SJCRH30 (cell line): ENCODE measurements at places on chromosomes 1 and 21.

DNA sequence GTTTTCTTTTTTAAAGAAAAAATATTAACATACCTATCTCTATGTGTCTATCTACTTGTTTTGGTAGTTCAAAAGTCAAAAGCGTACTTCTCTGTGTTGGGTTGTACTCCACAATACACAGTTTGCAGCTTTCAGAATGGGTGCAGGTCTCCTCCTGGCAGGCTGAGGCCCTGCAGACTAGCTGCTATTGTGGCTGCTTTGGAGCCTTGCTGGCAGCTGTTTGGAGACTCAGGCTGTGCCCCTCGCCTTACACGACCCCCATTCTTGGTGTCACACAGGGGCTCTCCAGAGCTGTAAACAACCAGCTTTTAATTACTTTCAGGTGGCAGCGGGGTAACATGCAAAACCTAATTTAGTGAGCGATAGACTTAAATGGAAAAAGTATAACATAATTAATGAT lies 160.4 kb downstream of the DSCAM start:
- no peak for DNase-seq

DNA sequence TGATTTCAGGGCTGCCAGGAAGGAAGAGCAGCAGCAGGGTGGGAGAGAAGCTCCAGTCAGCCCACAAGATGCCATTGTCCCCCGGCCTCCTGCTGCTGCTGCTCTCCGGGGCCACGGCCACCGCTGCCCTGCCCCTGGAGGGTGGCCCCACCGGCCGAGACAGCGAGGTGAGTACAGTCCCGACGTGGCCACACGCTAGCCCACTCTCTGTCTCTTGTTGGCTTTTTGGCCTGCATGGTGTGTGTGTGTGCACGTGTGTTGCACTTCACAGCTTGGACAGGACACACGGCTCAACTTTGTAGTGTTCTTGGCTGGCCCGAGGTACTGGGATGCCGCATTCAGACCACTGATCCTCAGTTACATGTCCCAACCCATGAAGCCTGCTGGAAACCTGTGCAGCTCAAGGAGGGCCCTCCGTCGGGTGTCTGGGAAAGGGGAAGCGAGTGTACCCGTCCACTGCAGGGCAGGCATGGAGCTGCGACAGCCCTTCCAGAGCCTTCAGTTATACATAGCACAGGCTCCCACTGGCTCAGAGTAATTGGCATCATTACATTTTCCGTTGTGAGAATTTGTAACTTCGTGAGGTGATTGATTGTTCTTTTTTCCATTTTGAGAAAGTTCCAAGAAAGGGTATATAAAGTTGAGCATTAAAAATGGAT lies 454 bp downstream of the CORT start:
- DNase-seq: no peak

DNA sequence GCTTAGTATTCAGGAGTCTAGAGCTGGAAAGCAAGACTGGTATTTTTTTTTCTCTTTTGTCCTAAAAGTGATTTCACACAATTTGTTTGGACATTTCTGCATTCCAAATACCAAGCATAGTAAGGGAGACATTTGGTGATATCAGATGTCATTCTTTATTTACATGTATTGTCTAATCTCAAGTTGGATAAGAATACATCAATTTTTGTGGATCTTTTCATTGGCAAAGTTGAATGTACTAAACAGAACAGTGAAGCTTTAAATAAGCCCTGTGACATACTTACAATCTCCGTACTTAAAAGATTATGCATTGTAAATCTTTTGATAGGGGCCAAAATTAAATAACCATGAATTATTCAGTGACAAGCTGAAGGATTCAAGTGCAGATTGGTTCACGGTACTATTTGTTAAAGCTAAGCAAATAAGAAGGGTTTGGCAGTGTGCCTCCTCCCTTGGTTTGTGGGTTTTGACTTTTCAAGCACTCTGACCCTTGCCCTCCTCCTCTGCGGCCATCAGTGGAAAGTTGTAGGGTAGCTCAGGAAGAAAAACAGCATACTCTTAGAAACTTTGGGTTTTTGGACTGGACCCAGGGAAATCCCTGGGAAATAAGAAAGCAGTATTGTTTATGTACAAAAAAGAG lies 663.7 kb downstream of the ADGRL2 start:
- DNase-seq: peak; percentile 93

- no peak for DNase-seq
These were observed 31.5 kb downstream of the RIMS3 start for GRCh38 chr1:40633931-40634376.

- no peak for DNase-seq
These were observed 5.7 kb downstream of the IL23R start for GRCh38 chr1:67171978-67172377.

DNA sequence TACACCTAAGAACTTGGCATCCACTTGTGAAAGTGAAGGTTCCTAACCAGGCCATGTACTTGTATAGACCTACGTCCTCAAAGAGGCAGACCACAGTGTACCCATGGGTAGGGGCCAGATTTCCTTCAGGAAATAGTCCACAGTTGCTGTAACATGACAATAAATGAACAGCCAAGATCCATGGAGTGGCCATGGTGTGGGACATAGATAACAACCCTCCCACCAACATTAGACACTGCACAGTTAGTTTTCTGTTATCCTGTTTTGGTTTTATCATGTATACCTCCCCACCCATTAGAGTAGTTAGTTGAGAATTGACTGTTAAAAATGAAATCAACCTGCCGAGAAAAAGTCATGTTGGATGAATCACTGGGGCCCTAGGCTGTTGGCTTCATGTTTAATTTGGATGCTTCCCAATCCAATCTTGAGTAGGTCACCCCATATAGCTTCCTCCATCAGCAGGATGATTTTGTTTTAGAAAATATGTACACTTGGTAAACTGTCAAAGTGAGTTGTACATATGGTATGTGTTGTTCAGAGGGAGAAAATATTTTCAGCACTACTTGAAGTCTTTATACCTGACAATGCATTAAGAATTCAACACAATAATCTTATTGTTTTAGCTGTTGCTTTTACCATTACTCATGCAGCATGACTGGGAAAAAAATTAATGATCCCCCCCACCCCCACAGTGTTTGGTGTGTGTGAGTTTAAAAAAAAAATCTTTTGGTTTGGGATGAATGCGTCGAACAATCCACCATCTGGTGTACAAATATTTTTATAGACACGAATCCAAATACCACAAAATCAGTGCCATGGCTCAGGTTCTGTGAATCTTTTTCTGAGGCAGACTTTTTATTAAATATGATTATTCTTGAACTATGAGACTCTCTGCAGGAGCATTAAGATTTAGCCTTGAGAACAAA lies 88.3 kb upstream of the ARHGAP29 start:
- DNase-seq: peak; percentile 29

DNA sequence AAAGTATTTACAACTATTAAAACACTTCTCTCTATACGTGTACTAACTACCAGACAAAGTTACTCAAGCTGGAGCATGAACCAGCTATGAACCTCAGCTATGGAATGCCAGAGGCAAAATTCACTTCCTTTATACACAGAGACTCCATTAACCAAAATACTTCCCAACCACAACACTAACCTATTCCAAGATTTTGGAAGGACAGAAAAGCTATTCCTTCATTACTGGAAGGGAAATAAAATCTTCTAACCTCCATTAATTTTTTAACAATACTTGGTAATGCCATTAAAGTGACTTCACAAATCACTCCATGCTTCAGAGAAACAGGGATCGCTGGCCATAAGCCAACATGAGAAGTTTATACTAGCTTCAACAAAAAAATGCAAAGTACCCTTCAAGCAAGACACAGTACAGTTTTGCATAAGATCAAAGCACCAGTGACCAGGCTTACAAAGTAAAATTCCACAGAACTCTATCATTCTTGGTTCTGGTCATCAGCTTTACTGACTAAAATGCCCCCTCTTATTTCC lies 58.0 kb downstream of the PUM1 start:
- no peak for DNase-seq

GRCh38 chr1:115281143-115281542 lies 56.9 kb downstream of the NGF start:
- DNase-seq: no peak

GRCh38 chr1:192609110-192610079 lies 26.6 kb upstream of the RGS13 start:
- no peak for DNase-seq

DNA sequence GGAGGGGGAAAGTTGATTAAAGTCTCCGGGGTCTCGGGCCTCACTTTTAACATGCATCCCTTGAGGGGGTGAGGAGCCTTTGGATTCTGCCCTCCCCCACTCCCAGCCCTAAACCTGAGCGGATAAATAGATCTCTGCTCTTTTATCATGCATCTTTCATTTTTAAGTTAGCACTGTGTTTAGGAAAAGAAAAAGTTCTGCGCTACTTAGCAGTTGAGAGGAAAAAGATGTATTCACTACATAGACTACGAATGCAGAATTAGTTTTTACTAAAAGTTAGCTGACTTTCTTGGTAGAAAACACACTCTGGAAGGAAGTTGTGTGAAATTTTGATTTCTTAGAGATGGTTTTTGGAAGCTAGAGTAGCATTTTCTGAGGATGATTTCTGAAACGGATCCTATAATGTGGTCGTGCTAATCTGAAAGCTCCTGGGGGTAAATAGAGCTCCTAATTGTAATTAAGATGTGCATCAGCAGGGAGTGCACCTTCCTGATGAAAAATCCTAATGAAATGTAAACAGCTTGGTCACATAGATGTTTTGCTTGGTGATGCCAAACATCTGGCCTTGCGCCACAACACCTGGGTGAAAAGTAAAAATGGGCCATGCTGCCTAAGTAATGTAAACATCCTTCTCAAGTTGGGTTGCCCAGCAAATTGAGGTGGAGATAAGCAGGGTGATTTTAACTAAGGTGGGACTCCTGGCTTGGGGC lies 1.8 kb downstream of the ROR1 start:
- no peak for DNase-seq

- DNase-seq: no peak
These were observed 117.1 kb upstream of the DUSP10 start for GRCh38 chr1:221858818-221859611.

DNA sequence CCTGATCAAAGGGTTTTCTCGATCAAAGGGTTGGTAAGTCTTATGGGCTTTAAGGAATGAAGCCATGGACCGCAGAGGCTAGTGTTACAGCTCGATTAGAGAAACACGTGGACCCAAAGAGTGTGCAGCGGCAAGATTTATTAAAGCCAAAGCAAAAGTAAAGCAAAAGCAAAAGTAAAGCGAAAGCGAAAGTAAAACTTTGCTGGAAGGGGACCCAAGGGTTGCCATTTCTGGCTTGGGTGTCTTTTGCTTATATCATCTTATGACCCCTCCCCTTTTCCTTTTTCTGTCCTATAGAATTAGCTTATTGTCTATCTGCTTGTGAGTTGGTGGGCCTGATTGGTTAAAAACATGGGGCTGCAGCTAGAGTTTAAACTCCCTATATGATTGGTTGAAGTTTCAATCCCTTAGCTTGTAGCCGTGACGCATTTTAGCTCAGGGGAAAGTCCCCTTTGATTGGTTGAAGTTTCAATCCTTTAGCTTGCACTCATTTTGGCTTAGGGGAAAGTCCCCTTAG lies 957.0 kb downstream of the AMY1C start:
- peak; percentile 13 for DNase-seq

DNA sequence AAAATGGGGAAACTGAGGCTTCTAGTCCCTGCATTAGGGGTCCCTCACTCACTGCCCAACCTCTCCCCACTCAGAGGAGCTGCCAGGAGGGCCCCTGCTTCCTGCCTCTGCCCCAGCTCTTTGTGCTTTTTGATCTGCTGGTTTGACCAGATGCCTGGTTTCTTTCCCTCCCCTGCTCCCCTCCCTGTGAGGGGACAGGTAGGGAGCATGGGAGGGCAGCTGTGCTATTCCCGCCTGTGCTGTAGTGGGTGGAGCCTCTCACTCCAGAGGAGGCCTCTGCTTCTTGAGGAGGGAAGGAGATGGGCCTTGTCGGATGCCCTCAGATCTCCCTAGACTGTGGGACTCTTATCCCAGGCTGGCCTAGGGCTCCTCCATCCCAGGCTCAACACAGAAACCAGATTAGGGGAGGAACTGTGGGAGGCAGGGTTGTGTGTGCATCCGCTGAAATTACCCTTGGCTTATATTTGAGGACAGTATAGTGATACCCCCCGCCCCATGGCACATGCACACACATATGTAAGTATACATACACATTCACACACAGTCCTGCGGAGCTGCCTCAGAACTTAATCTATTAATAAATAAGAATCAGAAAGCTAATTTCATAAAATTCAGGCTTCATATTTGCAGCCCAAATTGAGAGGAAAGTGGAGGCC lies 4.6 kb downstream of the BOLA1 start:
- DNase-seq: no peak

- DNase-seq: peak; percentile 72
These were observed 3.6 kb downstream of the KCNE2 start for GRCh38 chr21:34367320-34367935.

- DNase-seq: no peak
These were observed 4.1 kb upstream of the TIAM1 start for GRCh38 chr21:31348188-31348587.

DNA sequence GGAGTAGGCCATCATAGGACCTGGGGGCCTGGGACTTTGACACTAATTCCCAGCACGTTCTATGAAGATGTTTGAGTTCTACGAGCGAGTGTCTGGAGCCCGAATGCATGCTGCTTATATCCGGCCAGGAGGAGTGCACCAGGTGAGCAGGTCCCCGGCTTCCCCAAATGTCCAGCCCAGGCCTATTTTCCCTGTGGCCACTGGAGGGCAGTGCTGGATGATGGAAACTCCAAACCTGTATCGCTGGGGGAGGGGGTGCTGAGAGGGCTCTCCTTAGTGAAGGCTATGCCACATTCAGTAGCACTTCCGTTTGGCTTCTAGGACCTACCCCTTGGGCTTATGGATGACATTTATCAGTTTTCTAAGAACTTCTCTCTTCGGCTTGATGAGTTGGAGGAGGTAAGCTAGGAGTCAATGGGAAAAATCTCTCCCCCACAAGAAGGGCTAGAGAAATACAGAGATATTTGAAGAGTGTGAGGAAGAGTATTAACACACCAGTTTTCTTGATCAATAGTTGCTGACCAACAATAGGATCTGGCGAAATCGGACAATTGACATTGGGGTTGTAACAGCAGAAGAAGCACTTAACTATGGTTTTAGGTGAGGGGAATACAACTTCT lies 5.2 kb upstream of the FCER1G start:
- DNase-seq: peak; percentile 77

DNA sequence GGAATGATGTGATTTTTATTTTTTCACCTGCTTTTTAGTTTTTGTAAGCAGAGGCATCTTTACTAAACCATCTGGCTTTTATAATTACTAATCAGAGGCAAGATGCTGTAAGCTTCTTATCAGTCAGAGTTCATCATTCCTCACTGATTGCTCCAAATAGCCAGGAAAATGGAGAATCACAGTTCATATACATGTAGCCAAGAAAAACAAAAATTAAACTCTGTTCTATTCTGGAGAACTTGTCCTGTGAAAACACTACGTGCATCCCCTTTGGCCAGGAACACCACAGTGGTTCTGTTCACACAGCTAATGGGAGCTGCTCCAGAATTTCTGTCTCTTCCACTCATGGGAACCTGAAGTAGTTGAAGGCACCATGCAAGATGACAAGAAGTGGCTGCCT lies 725.5 kb upstream of the CHRM3 start:
- DNase-seq: no peak

DNA sequence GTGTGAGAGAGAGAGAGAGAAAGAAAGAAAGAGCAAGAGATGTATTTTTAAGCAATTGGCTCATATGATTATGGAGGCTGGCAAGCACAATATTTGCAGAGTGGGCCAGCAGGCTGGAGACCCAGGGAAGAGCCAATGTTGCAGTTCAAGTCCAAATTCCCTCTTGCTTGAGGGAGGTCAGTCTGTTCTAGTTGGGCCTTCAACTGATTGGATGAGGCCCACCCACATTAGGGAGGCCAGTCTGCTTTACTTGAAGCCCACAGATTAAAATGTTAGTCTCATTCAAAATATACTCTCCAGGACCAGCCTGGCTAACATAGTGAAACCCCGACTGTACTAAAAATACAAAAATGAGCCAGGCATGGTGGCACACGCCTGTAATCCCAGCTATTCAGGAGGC lies 8.6 kb upstream of the PARS2 start:
- no peak for DNase-seq

GRCh38 chr1:230517786-230518185 lies 91.7 kb upstream of the PGBD5 start:
- peak; percentile 70 for DNase-seq
